Ascending aorta (tissue), 2 donors: ENCODE measurements at places on chromosomes 4 and X.

- DNase-seq, result no peak
Measured at GRCh38 chr4:38924353-38924752, 56.7 kb downstream of the FAM114A1 start.

GRCh38 chrX:132592880-132593279, 104.0 kb upstream of the MBNL3 start:
- no peak for DNase-seq

DNA sequence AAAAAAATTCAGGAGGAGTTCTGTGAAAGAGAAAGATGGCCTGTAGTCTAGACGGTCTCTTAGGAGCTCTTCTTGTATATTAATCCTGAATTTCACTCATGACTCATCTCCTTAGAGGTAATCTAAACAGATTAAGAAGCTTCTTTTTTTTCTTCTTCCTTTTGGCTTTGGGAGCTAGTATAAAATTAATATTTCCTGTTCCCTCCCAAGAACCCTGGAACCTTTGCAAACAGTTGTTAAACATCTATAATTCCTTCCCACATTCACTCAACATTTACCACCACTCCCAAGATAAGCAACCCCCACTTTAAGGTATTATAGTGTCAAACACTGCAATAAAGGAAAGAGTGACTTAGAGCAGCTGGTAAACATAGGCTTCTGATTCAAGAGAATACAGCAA, 146.4 kb upstream of the EDNRA start:
- DNase-seq, result no peak

DNA sequence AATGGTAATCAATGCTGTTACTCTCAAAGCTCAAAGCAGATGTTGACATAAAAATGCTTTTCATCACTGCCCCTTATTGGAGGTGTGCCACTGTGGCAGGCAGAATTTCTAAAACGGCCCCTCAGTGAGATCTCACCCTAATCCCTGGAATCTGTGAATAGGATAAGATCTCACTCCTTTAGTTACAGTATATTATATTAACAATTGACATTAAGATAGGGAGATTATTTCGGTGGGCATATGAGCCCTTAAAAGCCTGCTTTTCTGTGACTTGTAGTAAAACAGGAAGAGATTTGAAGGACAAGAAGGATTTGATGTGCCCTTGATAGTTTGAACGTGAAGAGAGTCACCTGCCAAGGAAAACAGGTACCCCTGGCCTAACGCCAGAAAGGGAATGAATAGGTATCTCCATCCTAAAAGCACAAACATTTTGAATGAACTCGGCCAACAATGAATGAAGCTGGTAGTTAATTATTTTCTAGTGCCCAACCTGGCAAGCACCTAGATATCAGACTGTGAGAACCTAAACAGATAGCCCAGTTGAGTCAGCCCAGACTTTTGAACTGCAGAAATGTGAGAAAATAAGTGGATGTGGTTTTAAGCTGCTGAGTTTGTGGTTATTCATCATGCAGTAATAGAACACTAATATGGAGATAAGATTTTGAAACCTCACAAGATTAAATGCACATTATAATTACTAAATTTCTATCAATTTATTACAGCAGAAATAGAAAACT, 881.6 kb downstream of the PCDH18 start:
- no peak for DNase-seq

- no peak for DNase-seq
Measured at GRCh38 chr4:105543346-105543745, 9.1 kb upstream of the ARHGEF38 start.

DNA sequence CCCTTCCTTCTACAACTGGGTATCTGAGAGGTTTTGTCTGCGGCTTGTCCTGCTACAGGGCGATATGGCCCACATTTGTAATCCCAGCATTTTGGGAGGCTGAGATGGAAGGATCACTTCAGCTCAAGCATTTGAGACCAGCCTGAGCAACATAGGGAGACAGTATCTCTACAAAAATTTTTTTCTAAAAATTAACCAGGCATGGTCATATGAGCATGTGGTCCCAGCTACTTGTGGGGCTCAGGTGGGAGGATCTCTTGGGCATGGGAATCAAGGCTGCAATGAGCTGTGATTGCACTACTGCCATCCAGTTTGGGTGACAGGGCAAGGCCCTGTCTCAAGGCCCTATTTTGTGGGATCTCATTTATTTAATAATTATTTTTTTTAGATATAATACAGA, 420.6 kb upstream of the PABPC4L start:
- no peak for DNase-seq

GRCh38 chr4:128285085-128285997, 2.3 kb downstream of the PGRMC2 start:
- DNase-seq, result no peak

GRCh38 chr4:184028561-184029374, 123.7 kb downstream of the STOX2 start:
- no peak for DNase-seq

DNA sequence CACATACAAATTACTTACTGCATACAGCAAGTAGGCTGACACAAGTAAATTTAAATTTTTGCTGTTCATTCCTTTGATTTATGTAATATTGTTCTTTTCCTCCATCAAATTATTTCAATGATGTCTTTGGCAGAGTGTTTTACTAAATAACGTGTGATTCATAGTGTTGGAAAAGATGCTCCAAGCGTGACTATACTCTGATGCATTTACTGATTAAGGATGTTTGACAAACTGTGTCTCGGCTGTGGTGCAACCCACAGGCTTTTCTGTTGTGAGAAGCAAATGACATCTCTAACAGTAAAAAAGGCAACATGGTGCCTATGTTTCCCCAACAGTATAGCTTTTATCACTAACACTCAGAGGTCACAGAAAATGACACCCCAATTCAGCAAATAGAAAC, 540.9 kb downstream of the PPP4R3C start:
- DNase-seq, result no peak

DNA sequence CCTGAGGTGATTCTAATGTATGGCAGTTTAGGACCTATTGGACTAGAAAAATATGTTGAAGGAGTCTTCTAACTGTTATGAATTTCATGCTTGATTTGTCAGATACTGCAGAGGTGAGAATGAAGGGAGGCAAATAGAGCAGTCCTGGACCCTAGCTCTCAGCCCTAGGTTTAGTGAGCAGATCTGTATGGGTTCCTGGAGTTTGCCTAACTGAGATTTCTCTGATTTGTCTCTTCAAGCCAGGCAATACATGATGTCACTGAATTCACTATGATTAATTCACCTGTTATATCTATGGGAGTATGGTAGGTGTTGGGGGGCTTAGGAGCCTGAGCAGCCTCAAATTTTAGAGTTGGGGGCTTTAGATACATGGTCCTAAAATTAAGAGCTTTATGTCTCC, 2.6 kb downstream of the MND1 start:
- DNase-seq, result no peak

DNA sequence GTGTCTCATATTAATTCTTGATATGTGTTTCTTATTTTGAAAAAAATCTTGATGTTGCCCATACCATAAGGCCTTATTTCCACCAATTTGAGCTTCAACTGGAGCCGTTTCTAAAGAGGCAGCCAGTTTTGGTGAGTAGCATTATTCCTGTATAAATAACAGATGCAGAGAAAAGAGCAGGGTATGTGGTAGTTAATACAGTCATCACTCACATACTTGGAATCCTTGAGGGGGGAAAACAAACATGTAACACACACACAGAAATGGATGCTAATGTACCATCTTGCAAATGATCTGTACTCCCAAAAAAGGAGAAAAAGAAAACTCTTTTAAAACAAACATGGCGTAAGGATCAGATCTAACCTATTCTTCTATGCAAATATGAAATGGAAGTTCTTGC, 389.7 kb downstream of the GPM6A start:
- no peak for DNase-seq

- DNase-seq, result no peak
Measured at GRCh38 chr4:159425737-159426305, 322.9 kb downstream of the RAPGEF2 start.

DNA sequence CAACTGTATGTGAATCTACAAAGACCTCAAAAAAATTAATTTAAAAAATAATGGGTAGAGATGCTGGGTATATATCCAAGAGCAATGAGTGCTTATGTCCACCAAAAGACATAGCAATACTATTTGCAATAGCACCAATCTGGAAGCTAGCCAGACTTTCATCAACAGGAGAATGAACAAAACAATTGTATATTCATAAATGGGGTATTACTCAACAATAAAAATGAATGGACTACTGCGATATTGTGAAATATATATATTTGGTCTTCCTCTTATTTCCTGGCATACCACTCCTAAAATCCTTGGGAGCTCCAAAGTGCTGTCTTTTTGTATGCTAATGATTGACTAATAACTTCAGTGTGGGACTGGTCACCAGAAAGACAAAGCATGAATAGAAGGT, 77.5 kb downstream of the MSN start:
- no peak for DNase-seq

- no peak for DNase-seq
Measured at GRCh38 chrX:42290608-42291007, 367.3 kb upstream of the CASK start.

DNA sequence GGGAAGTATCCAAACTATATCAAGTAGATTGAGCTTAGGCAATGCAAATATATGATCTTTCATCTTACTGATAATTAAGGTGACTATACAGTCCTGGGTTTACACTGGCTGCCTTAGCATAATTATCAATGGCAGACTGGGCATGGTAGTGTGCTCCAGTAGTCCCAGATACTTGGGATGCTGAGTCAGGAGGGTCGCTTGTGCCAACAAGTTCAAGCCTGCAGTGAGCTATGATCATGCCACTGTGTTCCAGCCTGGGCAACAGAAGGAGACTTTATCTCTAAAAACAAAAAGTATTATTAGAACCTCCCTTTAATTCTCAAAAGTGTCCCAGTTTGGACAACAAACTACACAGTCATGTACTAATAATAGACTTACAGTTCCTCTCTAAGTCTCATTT, 99.4 kb upstream of the RASGEF1B start:
- DNase-seq, result no peak

DNA sequence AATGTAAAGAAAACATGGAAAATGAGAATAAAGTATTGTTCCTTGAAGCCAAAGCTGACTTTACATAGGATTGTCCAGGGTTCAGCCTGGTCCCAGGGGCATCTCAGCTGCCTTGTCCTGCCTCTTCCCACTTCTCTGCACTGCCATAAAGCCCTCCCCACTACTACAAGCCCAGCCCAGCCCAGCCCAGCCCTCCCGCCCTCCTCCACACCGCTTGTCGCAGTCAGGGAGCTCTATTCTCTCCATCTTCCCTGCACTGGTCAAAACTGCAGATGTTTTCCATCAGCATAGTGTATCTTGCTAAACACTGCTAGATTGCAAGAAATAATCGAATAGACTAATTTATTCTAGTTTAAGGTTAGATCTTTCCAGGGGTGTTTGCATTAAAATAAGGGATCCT, 100.3 kb downstream of the TENM3 start:
- DNase-seq, result no peak

GRCh38 chr4:184382189-184382846, 92.0 kb downstream of the IRF2 start:
- DNase-seq, result peak; percentile 31

- no peak for DNase-seq
Measured at GRCh38 chr4:159103384-159103990, 608 bp downstream of the RAPGEF2 start.

DNA sequence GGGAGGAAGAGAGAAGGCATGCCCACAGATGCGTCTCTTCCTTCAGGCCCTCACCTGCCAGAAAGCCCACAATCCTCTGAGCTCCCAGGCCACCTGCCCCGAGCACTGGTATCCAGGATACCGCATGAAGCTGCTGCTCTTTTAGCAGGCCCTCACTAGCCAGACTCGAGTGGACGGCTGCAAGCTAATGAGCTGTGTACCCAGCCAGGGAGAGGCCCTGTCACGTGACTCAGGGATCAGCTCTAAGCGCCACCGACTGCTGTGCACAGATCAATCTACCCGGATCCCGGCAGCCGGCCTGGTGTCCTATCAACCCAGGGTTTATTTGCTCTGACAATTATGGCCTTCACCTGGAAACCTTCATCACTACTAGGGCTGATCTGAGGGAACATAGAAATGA, 39.0 kb downstream of the BCOR start:
- DNase-seq, result no peak

DNA sequence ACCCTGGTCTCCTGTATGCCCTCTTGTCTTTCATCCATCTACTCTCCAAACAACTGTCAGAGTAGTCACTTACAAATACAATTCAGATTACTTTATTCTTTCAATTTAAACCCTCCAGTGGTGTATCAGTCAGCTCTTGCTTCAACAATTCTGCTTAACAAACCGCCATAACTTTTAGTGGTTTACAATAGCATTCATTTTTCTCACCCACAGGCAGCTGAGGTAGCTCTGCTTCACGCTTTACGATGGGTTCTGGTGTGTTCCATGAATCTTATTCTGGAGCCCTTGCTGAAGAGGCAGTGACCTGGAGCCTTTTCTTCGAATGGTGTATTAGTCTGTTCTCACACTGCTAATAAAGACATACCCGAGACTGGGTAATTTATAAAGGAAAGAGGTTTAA, 86.2 kb upstream of the CAMK2D start:
- no peak for DNase-seq

DNA sequence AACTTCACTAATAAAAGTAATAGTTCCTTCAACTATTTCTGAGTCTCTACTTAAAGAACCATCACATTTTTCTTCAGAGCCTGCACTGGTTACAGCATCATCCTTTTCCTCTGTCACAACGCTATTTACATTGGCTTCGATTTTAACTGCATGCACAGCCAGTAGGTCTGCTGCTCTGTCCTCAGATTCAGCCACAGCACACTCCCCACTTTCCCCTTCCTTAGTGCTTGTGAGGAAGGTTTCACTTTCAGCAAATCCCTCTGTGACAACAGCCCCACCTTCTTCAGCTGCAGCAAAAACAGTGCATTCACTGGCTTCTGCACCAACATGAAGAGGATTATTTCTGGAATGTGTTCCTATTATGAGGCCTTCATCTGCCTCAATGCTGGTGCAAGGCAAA, 25.7 kb downstream of the BOD1L1 start:
- no peak for DNase-seq

- no peak for DNase-seq
Measured at GRCh38 chrX:13263560-13264251, 56.1 kb downstream of the ATXN3L start.

- no peak for DNase-seq
Measured at GRCh38 chr4:108738003-108738706, 24.7 kb downstream of the ETNPPL start.

- DNase-seq, result no peak
Measured at GRCh38 chr4:965048-965765, 8.2 kb downstream of the DGKQ start.

DNA sequence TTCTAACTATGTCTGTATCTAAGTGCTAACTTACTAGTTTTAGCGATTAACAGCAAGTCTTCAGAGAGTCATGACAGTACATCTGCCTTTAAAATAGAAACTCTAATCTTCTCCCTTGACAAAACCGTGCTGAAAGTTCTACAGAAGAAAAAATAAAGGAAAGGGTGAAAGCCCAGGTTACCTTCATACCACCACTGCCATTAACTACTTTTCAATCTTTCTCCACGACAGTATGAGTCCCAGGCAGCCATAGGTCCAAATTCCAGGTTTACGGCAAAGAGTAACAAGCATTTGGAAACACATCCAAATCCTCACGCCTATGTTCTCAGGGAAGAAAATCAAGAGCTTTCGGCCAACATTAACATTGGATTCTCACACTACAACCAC, 12.4 kb upstream of the ZCCHC13 start:
- no peak for DNase-seq

GRCh38 chr4:83724485-83725335, 188.8 kb downstream of the GPAT3 start:
- no peak for DNase-seq

GRCh38 chrX:144295921-144296320, 412.1 kb downstream of the UBE2NL start:
- no peak for DNase-seq

GRCh38 chr4:61771056-61771455, 570.9 kb downstream of the ADGRL3 start:
- DNase-seq, result no peak
